ENCODE measurements at places on chromosomes 7 and 10.

- DNase-seq, result no peak
These were observed 80.0 kb upstream of the COL1A2 start for GRCh38 chr7:94314413-94315410.

DNA sequence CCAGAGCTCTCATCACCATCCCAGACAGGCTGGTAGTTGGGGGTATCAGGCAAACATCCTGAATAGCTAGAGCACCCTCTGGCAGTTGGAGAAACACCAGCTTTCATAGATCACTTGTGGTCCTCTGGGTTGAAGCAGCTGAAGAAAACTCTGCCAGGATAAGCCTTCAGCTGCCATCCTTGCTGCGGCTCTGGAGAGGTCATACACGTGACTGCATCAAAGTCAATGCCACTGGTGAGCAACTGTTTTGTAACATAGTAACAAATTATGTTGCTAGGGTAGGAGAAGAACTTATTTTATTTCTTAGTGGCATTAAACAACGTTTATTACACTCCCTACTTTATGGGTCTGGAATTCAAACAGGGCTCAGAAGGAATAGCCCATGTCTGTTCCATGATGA lies 19.2 kb upstream of the PANK1 start:
- no peak for DNase-seq

GRCh38 chr7:108614896-108615295 lies 45.2 kb downstream of the DNAJB9 start:
- no peak for DNase-seq

DNA sequence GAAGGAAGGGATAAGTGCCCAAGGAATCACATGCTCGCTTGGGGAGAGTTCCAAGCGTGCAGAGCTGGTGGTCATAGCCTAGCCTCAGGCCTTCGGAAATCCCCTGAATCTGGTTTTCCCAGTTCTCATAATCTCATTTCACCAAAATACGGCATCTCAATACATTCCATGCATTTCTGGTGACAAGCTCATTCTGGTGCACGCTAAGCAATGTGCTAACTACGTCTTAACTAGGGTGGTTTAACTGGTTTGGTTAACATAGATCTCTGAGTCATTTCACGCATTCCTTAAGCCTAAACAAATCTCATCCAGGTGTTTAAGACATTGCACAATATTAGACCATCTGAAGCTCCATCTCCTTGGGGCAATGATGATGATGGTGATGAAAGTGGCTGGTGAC lies 72.9 kb upstream of the STEAP1B start:
- DNase-seq, result peak; percentile 64

- no peak for DNase-seq
These were observed 519.1 kb downstream of the NRG3 start for GRCh38 chr10:82394122-82394521.

- no peak for DNase-seq
These were observed 37.2 kb downstream of the CALML5 start for GRCh38 chr10:5461914-5462840.

GRCh38 chr7:134640842-134641715 lies 5.6 kb upstream of the BPGM start:
- no peak for DNase-seq

GRCh38 chr7:112946350-112946749 lies 140.3 kb downstream of the GPR85 start:
- no peak for DNase-seq

DNA sequence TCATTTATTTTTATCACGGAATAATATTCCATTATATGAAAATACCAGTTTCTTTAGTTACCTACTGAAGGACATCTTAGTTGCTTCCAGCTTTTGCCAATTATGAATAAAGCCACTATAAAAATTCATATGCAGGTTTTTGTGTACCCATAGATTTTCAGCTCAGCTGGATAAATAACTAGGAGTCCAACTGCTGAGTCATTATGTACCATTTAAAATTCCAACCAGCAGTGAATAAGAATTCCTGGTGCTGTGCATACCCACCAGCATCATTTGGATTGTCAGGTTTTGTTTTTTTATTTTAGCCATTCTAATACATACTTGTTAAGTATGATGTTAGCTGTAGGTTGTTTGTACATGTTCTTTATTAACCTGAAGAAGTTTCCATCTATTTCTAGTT lies 14.5 kb downstream of the FAM24B start:
- DNase-seq, result no peak

DNA sequence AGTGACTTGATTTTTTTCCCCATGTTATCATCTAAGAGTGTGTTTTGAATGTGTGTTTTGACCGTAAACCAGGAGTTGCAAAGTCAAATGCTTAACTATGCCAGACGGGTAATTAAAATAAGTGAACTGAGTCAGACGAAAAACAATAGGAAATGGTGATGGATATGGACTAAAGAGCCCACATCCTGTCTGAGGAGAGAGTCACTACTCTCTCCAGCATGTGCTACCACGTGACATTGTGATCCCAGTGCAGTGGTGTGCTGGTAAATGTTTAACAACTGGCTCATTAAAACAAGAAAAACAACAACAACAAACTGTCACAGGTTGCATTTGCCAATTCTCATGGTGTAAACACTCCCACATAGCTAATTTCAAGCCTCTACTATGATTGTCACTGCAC lies 164.3 kb downstream of the SUGCT start:
- peak; percentile 88 for DNase-seq

DNA sequence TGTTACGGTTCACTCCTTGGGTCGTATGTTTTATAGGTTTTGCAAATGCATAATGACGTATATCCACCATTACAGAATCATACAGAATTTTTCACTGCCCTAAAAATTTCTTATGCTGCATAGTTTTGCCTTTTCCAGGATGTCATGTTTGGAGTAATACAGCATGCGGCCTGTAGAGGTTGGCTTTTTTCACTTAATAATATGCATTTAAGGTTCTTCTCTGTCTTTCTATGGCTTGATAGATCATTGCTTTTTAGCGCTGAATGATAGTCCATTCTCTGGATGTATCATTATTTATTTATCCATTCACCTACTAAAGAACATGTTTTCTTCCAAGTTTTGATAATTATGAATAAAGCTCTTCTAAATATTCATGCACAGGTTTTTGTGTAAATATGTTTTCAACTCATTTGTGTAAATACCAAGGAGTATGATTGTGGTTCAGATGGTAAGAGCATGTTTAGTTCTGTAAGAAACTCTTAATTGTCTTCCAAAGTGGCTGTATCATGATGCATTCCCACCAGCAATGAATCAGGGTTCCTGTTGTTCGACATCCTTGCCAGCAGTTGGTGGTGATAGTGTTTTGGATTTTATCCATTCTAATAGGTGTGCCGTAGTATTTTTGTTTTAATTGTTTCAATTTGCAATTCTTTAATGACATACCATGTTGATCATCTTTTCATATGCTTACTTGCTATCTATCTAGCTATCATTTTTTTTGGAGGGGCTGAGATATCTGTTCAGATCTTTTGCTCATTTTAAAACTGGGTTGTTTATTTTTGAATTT lies 531.2 kb upstream of the GHITM start:
- peak; percentile 50 for DNase-seq

DNA sequence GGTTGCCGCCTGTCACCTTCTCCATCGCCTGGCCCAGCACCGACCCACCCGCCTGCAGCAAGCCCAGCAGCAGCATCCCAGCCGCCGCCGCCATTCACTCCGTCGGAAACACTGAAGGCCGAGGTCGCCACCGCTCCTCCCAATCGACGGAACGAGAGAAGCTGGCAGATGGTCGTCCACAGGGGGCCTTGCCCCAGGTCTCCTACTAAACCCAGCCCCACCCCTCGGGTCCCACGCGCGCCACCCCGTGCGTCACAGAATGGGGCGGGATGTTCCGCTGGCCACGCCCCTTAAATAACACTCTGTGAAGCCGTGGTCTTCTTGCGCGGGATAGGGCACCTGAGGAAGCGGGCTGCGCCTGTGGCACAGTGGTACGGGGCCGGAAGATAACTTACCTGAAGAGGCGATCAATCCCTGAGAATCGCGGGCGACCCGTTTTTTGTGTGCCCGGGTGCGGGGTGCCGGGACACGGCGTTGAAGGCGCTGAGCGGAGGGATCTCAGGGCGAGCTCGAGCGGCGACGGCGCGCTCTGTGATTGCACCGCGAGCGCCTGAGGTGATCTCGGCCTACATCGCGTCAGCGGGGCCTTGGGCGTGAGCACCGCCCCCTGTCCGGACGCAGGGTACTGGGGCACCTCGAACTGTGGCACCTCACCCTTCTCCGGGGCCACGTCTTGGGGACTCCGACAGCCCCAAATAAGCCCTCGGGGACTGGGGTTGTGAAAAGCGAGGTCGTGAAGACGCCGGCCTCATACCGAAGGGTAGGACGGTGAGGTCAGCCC lies at the start of gene CYP51A1:
TSS of gene CYP51A1 (minus strand) at position 207 of the 781 bp plus-strand sequence. CDS start at position 94, 113 bp downstream.
- DNase-seq, result peak; percentile 35

GRCh38 chr10:22316286-22317075 lies at the start of gene COMMD3:
Gene COMMD3 (plus strand): TSS chr10:22316388. CDS start chr10:22316418, 30 bp downstream.
- DNase-seq, result no peak

- DNase-seq, result no peak
These were observed 27.7 kb downstream of the PPP2R2D start for GRCh38 chr10:131928248-131929095.

- no peak for DNase-seq
These were observed 43.8 kb upstream of the RPA3 start for GRCh38 chr7:7761974-7762779.

DNA sequence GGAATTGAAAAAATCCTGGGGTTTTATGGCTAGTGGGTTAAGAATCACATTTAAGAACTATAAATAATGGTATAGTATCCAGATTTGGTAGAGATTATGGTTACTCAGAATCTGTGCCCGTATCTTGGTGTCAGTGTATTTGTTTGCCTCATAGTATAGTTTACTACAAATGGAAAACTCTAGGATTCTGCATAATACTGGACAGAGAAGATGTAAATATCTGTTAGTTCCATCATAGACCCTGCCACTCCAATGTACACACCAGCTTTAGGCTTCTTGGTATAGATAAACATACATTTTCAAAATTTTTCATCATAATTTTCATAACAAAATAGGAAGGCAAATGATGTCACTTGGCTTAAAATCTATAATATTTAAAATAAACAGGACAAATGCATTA lies 108.1 kb downstream of the CFTR start:
- no peak for DNase-seq

GRCh38 chr7:134792968-134793367 lies 13.5 kb downstream of the CALD1 start:
- no peak for DNase-seq

DNA sequence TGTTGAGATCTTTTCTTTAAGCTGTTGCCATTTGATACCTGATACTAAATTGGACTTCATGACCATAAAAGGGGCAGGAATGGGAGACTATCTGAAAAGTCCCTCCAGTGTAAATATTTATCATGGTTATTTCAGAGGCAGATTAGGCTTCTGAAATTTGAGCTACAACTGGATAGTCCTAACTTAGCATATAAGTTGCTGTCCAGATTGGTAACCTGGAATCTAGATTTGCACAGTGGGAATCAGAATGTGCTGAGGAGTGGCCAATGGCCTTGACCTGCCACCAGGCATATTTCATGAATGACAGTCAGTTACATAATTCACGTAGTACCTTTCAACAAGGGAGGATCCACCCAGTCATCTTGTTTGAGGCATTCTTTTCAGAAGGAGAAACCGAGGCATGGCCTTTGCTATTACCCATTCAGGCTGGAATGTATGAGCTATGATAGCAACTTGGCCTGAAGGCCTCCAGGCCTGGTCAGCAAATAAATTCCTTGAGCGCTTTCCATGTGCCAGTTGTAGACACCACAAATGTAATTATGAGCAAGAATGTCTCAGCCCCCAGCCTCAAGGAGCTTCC lies 80.0 kb downstream of the EEPD1 start:
- no peak for DNase-seq

GRCh38 chr7:66421830-66422475 lies 206.7 kb upstream of the KCTD7 start:
- DNase-seq, result no peak

- DNase-seq, result no peak
These were observed 30.1 kb upstream of the CCL24 start for GRCh38 chr7:75843613-75844116.

- no peak for DNase-seq
These were observed 139.3 kb downstream of the SLC25A13 start for GRCh38 chr7:96182424-96183158.

DNA sequence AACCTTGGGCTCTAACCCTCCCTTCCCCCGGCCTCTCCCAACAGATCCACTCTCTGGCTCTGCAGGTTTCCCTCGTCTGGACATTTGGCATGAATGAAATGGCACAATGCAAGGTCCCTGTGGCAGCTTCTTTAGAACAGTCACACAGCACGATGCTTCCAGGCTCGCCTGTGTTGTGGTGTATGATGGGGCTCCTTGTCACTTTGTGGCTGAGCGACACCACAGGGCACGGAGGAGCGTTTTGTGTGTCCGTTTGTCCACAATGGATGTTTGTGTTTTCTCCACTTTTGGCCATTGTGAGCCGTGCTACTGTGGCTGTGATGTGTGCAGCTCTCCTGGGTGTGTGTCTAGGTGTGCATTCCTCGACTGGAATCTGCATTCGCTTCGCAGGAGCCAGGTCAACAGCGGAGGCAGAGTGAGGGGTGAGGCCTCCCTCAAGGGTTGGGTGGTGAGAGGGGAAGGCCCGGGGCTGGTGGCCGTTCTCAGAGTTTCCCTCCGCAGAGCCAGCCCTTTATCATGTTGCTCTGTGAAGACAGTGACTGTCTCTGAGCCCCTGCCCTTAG lies 22.3 kb upstream of the SHH start:
- no peak for DNase-seq

DNA sequence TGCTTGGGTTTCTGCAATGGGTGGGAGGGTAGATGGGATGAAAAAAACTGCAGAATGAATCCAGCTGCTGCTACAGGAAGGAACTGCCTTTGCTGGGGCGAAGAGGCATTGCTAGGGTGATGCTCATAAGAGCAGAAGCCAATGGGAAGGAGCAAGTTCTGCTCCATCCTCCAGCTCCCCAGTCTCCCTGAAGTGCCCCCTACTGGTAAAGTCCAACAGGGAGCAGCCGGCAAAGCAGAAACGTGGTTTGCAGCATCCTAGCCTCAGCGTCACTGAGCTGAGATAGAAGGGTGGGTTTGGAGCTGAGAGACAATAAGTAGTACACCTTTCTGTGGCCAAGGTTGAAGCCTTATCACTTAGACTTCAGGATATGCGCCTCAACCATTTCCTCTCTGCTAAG lies 220.5 kb downstream of the CCSER2 start:
- no peak for DNase-seq

DNA sequence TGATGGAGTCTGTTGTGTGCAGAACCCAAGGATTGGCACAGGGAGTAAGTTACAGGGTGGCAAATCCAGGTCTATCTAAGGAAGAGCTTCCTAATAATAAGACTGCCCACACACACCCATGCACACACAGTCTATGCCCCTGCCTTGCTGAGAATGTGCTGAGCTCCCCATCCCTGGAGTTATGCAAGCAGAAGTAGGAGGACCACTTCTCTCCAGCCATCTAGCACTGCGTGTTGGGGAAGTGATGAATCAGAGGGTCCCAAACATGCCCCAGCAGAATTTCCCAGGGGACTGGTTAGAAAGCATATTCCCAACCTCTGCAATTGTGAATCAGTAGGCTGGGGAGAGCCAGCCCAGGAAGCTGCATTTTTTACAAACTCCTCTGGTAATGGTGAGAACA lies 117.2 kb downstream of the CDH23 start:
- DNase-seq, result no peak

DNA sequence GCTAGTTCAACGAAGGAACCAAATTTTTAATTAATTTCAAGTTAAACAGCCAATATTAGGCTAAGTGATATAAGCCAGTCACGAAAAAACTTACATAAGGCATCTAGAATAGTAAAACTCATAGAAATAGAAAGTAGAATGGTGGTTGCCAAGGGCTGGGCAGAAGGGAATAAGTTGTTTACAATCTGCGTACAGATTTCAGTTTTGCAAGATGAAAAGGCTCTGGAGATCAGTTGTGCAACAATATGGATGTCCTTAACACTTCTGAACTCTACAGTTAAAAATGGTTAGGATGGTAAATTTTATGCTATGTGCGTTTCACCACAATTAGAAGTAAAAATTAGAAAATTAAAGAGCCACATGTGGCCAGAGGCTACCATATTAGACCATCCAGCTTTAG lies 13.3 kb downstream of the SCRN1 start:
- no peak for DNase-seq

Data from BJ (cell line).